Motor neuron (in vitro differentiated cells): ENCODE measurements at places on chromosomes 11 and 22. TPM values are rescaled to one million over a fixed set of nuclear protein-coding genes. Genes with fewer than 3 reads are reported as not detected.

The BATF2 gene
- 0.46 and 0.52 TPM in 2 replicates for total RNA-seq

The SLC6A5 gene
- 1.3 TPM in 2 replicates for total RNA-seq

The HEPN1 gene
- total RNA-seq, result 1.1 TPM in 1 of 2 replicates, not detected in the other

The VPREB1 gene
- not detected in 2 replicates for total RNA-seq

The ARRB1 gene
- 15.8 and 16.9 TPM in 2 replicates for total RNA-seq

The OR6A2 gene
- 0.28 and 0.39 TPM in 2 replicates for total RNA-seq

The C11orf16 gene
- total RNA-seq, result 0.39 TPM in 1 of 2 replicates, not detected in the other

The CD3G gene
- 0.23 and 0.24 TPM in 2 replicates for total RNA-seq

The CNGA4 gene
- 0.18 and 0.29 TPM in 2 replicates for total RNA-seq

The BCO2 gene
- 11.6 and 12.9 TPM in 2 replicates for total RNA-seq

The RIBC2 gene
- total RNA-seq, result 1.0 and 2.3 TPM in 2 replicates

The ASPHD2 gene
- total RNA-seq, result 1.7 and 2.5 TPM in 2 replicates

The KCNA4 gene
- 0.36 and 0.42 TPM in 2 replicates for total RNA-seq

The GLB1L3 gene
- total RNA-seq, result 0.92 and 1.00 TPM in 2 replicates

The ATP6V1E1 gene
- total RNA-seq, result 105 and 106 TPM in 2 replicates

The MMP1 gene
- 0.15 TPM in 1 of 2 replicates, not detected in the other for total RNA-seq

The XKR3 gene
- total RNA-seq, result not detected in 2 replicates

The PEX26 gene
- 19.7 and 19.8 TPM in 2 replicates for total RNA-seq

The MRGPRE gene
- total RNA-seq, result 0.31 TPM in 1 of 2 replicates, not detected in the other

The CYB5R2 gene
- 16.3 and 20.4 TPM in 2 replicates for total RNA-seq

The FAM83F gene
- 0.22 and 0.77 TPM in 2 replicates for total RNA-seq

The C22orf31 gene
- 0.27 TPM in 1 of 2 replicates, not detected in the other for total RNA-seq

The CWC15 gene
- 57.4 and 66.7 TPM in 2 replicates for total RNA-seq

The DLG2 gene
- 8.9 and 12.7 TPM in 2 replicates for total RNA-seq

The SLC22A9 gene
- 0.19 TPM in 1 of 2 replicates, not detected in the other for total RNA-seq

The CRYBA4 gene
- total RNA-seq, result 0.38 and 0.41 TPM in 2 replicates

The NEFH gene
- 8.2 and 13.3 TPM in 2 replicates for total RNA-seq

The CAPN5 gene
- 25.1 and 31.4 TPM in 2 replicates for total RNA-seq

The SLC22A25 gene
- not detected in 2 replicates for total RNA-seq

The SPON1 gene
- total RNA-seq, result 13.7 and 14.3 TPM in 2 replicates

The OLFML1 gene
- total RNA-seq, result 0.13 and 0.27 TPM in 2 replicates

The POTEH gene
- not detected in 2 replicates for total RNA-seq

The CATSPERZ gene
- total RNA-seq, result 1.2 and 2.0 TPM in 2 replicates

The CHRDL2 gene
- total RNA-seq, result 0.22 TPM in 1 of 2 replicates, not detected in the other

The LGR4 gene
- 73.3 and 73.5 TPM in 2 replicates for total RNA-seq

The TMPRSS6 gene
- 0.22 TPM in 1 of 2 replicates, not detected in the other for total RNA-seq

The FAT3 gene
- total RNA-seq, result 39.9 and 42.9 TPM in 2 replicates

The OR5AS1 gene
- 0.08 and 0.14 TPM in 2 replicates for total RNA-seq

The ROM1 gene
- total RNA-seq, result 2.3 and 3.3 TPM in 2 replicates

The BTG4 gene
- total RNA-seq, result not detected in 2 replicates

The IRAG1 gene
- total RNA-seq, result 0.52 and 0.96 TPM in 2 replicates

The MRGPRX4 gene
- total RNA-seq, result 0.34 TPM in 1 of 2 replicates, not detected in the other
